Stimulated activated CD4-positive, alpha-beta T cell treated with anti-CD3 and anti-CD28 coated beads, Interleukin-12 subunit alpha, Interleukin-12 subunit beta, amount 100 ng/mL, for 4 hours (primary cell): ENCODE measurements at places on chromosomes 12 and 14.

DNA sequence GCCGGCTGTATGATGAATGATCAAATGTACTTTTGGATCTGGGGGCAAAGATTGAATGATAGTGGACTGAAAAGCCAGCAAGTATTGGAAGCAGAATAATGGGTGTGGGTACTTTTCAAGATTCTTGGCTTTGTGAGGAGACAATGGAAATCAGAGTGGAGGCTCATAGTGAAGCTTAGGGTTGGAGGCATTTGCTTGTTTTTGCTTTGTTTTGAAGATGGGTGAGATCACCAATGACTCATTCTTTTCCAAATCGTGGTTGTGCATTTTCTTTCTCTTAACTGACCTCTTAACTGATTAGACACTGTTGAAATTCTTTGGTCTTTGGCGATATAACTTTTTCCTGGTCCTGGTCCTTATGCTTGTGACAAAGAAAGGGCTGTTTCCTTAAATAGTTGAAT lies 54.4 kb downstream of the PELI2 start:
- no peak for DNase-seq

- DNase-seq, result no peak
Observed at GRCh38 chr14:60753264-60754119, 18.9 kb downstream of the MNAT1 start.

DNA sequence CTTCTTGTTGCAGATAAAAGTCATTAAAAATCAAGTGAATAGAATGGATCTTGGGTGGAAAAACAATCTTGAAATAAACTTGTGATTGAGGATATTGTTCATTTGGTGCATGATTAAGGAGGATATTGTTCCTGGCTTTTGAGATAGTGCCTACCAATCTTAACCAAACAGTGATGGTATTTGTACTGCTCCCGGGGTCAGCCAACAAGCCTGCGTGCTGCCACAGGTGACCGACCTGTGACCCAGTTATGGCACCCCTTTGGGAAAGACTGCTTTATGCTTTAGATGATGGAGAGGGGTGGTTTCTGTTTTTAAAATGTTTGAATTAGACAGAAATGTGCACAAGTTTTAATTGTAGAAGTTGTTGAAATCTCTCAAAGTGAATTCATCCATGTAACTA lies 41.6 kb downstream of the SUDS3 start:
- DNase-seq, result no peak

- DNase-seq, result no peak
Observed at GRCh38 chr12:46560089-46560488, 187.5 kb upstream of the SLC38A2 start.

GRCh38 chr12:76555231-76555767 lies 4.3 kb downstream of the OSBPL8 start:
- no peak for DNase-seq

DNA sequence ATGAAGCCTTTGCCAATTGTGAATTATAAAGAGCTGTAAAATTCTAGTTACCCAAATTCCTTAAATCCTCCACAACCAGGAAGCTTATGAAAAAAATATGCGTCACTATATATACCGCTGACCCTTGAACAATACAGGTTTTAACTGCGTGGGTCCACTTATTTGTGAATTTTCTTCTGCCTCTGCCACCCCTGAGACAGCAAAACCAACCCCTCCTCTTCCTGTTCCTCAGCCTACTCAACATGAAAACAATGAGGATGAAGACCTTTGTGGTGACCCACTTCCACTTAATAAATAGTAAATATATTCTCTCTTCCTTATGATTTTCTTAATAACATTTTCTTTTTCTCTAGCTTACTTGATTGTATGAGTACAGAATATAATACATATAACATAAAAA lies 42.2 kb downstream of the CMKLR1 start:
- no peak for DNase-seq

GRCh38 chr14:32823706-32824105 lies 115.0 kb upstream of the NPAS3 start:
- no peak for DNase-seq

DNA sequence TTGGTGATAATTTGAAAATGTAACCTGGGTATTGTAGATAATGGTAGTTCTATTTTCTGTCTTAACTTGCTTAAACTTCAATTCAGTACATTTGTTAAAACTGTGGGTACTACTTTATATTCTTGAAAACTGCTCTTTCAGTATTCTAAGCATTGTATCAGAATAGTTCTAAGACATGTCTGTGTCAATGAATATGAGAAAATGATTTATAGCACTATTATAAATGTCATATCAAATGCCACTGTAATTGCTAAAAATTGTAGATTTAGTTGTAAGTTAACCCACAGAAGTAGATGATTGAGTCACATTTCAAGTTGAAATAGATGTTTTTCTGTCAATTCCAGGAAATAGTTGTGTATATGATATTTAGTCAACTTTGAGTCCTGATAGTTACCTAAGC lies 2.4 kb downstream of the NAA30 start:
- no peak for DNase-seq
